ENCODE measurements at places on chromosomes 2 and 18.

DNA sequence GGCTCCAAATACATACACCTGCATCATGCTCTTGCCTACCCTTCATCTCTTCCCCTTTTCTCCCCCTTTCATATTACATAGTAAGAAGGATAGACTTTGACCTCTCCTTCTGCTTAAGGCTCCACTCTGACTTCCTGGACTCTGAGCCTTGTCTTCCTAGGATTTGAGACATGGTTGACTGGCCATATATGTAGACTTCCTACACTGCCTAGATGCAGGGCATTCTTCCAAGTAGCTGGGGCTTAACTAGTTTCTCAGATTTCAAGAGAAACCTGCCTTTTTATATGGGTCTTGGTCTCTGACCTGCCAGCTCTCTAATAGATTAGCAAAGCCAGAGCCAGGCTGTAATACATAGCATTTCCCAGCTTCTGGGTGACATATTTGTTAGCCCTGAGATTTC, 35.4 kb upstream of the CYP26B1 start:
- DNase-seq = no peak

DNA sequence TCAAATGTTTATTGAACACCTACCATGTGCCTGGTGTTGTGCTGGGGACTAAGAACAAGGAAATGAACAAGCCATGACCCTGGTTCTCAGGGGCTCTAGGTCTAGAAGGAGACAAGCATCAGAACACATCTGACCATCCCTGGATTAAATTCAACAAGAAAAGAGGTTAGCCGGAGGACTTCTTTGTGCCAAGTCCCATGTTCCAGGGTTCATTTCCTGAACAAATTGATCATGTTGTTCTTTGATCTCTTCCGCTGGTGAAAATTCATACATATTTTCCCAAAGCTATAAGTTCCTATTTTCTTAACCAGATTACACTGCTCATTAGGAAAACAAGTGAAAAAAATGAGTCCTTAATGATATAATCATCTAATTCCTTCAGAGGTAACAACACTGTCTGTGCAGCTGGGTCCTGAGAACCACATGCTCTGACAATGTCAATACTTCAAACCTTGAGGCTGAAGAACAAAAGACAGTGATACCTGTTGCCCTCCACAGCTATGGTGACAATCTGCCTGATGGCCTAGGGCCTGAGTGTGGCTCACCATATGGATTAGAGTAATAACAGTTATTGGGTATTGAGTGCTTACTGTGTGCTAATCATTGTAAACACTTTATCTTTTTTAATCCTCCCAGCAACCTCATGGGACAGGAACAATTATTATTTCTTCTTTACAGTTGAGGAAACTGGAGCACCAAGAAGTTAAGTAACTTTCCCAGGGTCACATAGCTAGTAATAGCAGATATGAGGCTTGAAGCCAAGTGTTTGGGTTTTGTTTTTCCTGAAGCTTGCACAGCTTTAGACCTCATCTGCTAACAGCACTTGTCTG, 24.6 kb upstream of the INO80C start:
- DNase-seq = no peak

DNA sequence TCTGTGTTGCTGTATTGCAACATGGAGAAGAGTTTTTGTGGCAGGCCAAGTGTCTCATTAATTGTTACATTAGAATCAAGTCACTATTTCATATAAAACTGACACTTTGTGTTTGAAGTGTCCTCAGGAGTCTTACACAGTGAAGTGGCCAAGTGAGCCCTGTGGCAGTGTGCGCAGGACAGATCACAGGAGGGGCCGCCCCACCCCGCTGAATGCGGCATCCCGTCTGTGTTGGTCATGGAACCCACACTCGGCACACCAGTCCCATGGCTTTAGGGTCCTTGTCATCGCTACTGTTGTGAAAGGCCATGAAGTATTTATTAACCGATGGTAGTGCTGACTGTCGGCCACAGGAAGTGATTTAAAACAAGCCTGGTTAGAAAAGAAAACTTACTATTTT, 144.7 kb upstream of the NFATC1 start:
- DNase-seq = no peak

GRCh38 chr2:164920430-164920829, 34.9 kb downstream of the SLC38A11 start:
- no peak for DNase-seq

DNA sequence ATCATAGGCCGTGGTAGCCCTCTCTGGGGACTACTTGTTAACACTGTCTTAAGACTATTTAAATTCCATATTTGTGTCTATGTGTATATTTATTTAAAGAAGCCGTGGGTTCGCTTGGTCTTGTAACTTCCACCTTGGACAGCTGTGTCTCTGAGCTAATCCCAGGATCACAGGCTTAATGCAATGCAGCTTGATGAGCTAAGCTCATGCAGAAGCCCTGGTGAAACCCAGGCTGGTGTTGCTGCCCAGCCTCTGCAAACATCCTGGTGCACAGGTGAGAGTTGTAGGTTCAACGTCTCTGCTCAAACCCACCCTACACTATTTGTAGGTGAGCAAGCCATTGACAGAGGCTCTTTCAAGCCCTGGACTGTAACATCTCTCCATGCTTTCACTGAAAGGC, 211.8 kb downstream of the FAM210A start:
- no peak for DNase-seq

- DNase-seq = no peak
Observed at GRCh38 chr2:155766342-155767115, 566.0 kb downstream of the NR4A2 start.

DNA sequence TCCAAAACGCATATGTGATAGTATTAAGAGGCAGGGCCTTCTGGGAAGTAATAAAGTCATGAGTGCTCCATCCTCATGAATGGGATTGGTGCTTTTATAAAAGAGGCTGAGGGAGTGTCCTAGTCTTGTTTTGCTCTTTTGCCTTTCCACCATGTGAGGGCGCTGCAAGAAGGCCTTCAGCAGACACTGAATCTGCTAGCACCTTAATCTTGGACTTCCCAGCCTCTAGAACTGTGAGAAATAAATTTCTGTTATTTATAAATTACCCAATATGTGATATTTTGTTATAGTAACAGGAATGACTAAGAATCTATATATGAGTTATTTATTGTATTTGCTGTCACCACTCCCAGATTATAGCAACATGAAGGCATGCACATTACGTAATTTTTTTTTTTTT, 63.5 kb downstream of the PLA2R1 start:
- no peak for DNase-seq

DNA sequence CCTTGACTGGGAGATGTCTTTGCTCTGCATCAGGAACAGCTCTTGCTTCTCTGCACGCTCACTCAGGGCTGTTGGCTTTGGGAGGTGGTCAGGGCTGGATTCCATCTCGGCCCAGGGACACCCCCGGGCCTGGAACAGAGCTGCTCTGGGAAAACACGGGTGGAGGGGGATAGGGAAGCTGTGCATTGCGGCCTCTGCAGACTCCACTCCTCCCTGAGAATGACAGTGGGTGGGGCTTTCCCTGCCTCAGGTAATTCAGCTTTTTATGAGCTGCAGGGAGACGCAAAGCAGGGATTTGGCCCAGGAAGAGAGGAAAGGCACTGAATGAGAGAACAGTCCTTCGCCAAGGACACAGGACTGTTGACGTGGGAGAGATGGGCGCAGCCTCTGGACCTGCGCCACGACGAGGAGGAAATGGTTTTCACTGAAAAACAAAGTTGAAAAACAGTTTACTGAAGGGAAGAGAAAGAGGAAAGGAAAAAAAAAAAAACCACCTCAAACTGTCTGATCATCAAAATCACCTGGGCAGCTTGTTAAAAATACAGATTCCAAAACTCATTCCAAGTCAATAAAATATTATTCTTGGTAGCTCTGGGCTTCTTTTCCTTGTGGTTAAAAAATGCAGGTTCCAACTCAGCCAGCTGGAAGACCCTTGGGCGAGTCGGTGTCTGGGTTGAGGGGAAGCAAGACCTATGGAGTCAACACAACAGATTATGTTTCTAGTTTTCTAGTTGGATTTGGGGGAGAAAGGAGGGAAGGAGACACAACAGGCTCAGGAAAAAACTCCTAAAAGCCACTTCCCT, 194.0 kb downstream of the ZFP36L2 start:
- no peak for DNase-seq

DNA sequence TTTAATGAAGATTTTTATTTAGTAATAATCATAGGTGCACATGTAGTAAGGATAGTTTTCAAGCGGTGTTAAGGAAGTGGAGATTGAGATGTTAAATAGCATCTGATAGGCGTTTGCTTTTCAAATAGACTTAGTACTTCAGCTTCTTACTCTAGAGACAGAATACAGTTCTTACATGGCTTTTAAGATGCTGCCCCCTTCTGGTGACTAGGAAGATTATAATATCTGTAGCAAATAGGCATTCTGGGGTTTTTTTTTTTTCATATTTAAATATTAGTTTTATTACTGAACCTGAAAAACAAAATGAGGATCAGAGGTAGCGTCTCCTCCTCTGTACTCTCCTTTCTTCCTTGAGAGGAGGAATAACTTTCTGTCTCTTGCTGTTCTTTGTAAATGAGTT, 100.2 kb downstream of the AGAP1 start:
- DNase-seq = no peak

- DNase-seq = no peak
Observed at GRCh38 chr18:30588673-30589164, 453.8 kb downstream of the DSC3 start.

- DNase-seq = no peak
Observed at GRCh38 chr2:58427572-58428095, 186.5 kb upstream of the FANCL start.
